ENCODE measurements at places on chromosomes 16 and 17.

DNA sequence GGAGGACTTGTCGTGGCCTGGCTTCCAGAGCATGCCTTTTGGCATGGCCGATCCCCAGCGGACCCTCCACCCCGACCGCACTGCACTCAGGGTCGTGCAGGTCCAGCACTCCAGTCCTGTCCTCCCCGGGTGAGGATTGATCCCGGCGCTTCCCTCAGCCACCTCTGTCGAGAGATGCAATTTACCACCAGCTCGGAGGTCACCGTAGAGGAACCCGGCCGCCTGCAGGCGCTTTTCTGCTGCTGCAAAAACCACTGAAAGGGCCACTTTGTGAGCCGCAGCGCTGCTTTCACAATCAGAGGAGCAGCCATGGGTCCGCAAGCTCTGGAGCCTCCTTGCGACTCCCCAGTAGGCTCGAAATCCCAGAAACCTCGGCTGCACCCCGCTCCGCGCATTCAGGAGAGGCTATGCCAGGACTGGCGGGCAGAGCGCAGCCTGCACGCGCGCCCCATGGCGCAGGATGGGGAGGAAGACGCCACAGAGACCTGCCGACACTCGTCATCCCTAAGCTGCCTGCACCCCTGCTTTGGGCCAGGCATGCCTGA, 134.2 kb downstream of the HS3ST2 start:
- H3K4me1 ChIP-seq: no peaks in the 10 kb centered on the region
- peaks cover 37% of the 10 kb centered on the region for H3K27me3 ChIP-seq
- no peaks in the 10 kb centered on the region for H3K36me3 ChIP-seq
- no peak overlapping the region for H3K27ac ChIP-seq

GRCh38 chr17:78176548-78177025, 8.2 kb downstream of the SYNGR2 start:
- H3K27ac ChIP-seq: peak overlapping the region; percentile 94
- H3K4me3 ChIP-seq: no peak overlapping the region
- H3K4me1 ChIP-seq: peaks cover 57% of the 10 kb centered on the region
- peak; percentile 79 for DNase-seq
- no peaks in the 10 kb centered on the region for H3K36me3 ChIP-seq

GRCh38 chr17:55201308-55201932, 63.3 kb upstream of the HLF start:
- H3K4me3 ChIP-seq: no peak overlapping the region
- no peak overlapping the region for H3K27ac ChIP-seq
- H3K36me3 ChIP-seq: no peaks in the 10 kb centered on the region
- H3K27me3 ChIP-seq: no peaks in the 10 kb centered on the region
- DNase-seq: no peak

DNA sequence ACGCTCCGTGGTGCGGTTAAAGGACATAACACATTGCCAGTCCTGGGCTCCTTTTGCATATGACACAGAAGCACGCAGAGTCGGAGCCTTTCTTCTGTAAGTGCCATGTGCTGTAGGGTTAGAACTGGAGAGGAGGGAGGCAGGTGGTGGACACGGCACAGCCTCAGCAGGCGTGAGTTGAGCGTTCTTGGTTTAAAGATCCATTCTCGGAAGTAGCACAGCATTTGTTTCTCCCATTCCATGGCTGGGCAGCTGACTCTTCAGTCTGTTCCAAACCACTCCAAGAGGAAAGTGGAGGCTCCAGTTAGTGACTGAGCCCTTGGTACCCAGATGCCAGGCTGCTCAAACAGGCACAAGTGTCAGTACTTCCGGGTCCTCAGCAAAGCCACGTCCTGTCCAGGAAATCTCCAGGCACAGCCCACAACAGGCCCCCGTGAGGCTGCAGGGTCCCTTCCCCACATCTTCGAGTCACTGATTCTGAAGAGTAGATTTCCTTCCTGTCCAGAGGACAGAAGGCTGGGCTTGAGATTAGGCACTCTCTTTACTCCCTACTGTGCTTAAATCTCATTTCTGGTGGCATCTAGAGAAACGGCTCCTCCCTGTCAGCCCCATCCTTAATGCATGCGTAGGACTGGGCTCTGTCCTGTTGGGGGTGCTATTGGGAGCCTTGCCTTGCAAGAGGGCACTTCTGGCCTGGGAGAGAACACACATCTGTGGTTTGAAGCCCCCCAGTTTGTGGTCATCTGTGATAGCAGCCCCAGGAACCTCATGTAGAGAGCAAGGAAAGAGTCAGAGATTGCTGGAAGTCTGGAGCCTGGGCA, 39.6 kb upstream of the NAT9 start:
- H3K4me1 ChIP-seq: peaks cover 8% of the 10 kb centered on the region
- H3K4me3 ChIP-seq: no peak overlapping the region
- H3K36me3 ChIP-seq: no peaks in the 10 kb centered on the region
- H3K27me3 ChIP-seq: no peaks in the 10 kb centered on the region
- DNase-seq: no peak

DNA sequence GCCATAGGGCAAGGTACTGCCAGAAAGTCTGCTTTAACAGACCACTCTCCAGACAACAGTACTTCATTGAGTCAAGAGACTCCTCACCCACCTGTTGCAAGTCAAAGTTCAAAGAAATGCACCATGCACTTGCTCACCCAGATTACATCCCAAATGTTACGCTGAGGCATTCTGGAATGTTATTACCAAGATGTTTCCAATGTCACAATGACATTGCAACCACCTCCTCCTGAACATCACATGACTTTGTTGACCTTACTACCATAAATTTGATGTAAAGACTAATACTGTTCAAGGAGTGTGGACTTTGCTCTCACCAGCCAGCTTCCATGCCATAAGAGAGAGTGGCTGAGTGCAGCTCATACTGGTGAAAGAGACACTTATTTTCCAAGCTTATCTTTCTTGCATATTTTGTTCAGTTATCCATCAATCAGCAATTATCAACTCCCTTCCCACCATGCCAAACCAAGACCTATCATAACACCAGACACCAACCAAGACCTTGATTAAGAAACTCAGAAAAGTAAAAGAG, 58.5 kb upstream of the BCAR1 start:
- H3K36me3 ChIP-seq: no peaks in the 10 kb centered on the region
- H3K27ac ChIP-seq: no peak overlapping the region
- H3K27me3 ChIP-seq: peaks cover 30% of the 10 kb centered on the region
- H3K4me1 ChIP-seq: peaks cover 13% of the 10 kb centered on the region
- no peak overlapping the region for H3K4me3 ChIP-seq

DNA sequence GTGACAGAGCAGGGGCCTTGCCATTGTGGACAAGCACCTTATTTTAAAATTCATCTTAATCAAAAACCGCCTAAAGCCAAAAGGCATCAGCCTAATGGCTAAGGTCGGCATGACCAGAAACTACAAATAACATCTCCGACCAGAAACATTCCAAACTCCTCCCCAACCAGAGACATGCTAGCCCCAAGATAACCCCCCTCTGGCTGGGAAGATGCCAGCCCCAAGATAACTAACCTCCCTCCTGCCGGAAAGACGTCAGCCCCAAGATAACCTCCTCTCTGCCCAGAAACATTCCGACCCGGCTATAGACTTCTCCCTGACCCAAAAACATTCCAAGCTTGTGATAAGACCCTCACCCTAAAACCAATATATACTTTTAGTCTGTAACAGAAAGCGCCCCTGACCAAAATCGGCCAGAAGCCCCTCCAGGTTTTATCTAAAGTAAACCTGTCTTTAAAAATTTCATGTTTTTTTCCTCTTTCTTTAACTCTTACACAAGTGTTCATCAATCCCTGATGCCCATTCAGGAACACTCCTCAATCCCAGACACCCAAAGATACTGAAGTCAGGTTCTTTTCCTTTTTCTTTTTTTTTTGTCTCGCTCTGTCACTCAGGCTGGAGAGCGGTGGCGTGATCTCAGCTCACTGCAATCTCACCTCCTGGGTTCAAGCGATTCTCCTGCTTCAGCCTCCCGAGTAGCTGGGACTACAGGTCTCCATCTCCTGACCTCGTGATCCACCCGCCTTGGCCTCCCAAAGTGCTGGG, 32.7 kb downstream of the TLE7 start:
- H3K4me3 ChIP-seq: no peak overlapping the region
- no peaks in the 10 kb centered on the region for H3K4me1 ChIP-seq
- no peak overlapping the region for H3K27ac ChIP-seq
- H3K27me3 ChIP-seq: no peaks in the 10 kb centered on the region
- H3K36me3 ChIP-seq: no peaks in the 10 kb centered on the region

- H3K4me3 ChIP-seq: no peak overlapping the region
- no peak for DNase-seq
- H3K27ac ChIP-seq: no peak overlapping the region
- H3K4me1 ChIP-seq: no peaks in the 10 kb centered on the region
These were observed 14.1 kb upstream of the ACSF3 start for GRCh38 chr16:89079434-89079980.

DNA sequence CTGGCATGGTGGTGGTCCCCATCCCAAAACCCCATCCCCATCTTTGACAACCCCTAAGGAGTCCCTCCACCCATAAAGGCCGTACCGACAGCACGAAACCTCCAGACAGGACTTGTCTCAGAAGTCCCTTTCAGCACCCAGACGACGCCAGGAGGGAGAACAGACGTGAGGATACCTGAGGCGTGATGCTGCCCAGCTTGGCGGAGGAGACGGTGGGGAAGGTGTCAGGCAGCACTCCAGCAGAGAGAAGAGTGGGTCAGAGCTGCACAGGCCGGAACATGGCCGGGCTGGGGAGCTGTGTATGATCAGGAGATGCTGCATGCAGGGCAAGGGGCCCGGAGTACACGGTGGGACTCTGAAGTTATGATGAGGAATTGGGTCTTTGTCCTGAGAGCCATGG, 244.2 kb downstream of the GSG1L start:
- H3K27ac ChIP-seq: no peak overlapping the region
- no peak overlapping the region for H3K4me3 ChIP-seq
- H3K4me1 ChIP-seq: no peaks in the 10 kb centered on the region
- H3K36me3 ChIP-seq: no peaks in the 10 kb centered on the region

- H3K4me3 ChIP-seq: no peak overlapping the region
- H3K27ac ChIP-seq: no peak overlapping the region
- H3K27me3 ChIP-seq: peaks cover 98% of the 10 kb centered on the region
- DNase-seq: no peak
- no peaks in the 10 kb centered on the region for H3K36me3 ChIP-seq
These were observed 2.6 kb upstream of the HOXB5 start for GRCh38 chr17:48596000-48596734.

GRCh38 chr16:11542069-11542744, 44.5 kb downstream of the LITAF start:
- no peak for DNase-seq
- peaks cover 3% of the 10 kb centered on the region for H3K36me3 ChIP-seq
- no peak overlapping the region for H3K27ac ChIP-seq
- H3K27me3 ChIP-seq: no peaks in the 10 kb centered on the region
- H3K4me3 ChIP-seq: no peak overlapping the region

DNA sequence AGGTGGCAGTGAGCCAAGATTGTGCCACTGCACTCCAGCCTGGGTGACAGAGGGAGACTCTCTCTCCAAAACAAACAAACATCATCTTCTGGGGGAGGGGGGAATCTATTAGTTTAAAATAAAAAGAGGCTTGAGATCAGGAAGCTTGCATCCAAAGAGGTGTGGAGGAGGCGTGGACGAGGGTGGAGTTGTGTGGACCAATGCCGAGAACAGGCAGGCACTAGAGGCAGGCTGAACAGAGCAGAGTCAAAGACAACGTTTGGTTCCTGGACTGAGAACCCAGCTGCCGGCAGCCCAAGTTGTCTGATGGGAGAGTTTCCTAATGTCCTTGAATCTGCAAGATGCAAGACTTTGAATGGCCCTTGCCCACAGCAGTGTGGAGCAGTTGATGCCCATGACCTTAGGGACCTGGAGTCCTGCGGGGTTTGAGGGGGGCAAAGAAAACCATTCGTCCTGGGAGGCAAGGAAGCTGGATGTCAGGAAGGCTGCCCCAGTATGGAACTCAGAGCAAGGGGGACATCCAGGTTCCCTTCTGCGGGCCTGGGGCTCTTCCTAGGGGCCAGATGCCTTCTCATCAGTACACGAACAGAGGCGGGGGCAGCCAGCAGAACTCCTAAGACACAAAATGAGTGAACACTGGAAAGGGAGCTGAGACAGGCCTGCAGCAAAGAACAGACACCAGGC, 9.2 kb downstream of the TBC1D16 start:
- H3K4me1 ChIP-seq: peaks cover 15% of the 10 kb centered on the region
- DNase-seq: no peak
- no peaks in the 10 kb centered on the region for H3K36me3 ChIP-seq

- H3K4me1 ChIP-seq: no peaks in the 10 kb centered on the region
- no peak overlapping the region for H3K27ac ChIP-seq
- no peaks in the 10 kb centered on the region for H3K27me3 ChIP-seq
- DNase-seq: no peak
- peaks cover 79% of the 10 kb centered on the region for H3K36me3 ChIP-seq
These were observed 13.9 kb downstream of the KIAA0753 start for GRCh38 chr17:6626616-6627015.

DNA sequence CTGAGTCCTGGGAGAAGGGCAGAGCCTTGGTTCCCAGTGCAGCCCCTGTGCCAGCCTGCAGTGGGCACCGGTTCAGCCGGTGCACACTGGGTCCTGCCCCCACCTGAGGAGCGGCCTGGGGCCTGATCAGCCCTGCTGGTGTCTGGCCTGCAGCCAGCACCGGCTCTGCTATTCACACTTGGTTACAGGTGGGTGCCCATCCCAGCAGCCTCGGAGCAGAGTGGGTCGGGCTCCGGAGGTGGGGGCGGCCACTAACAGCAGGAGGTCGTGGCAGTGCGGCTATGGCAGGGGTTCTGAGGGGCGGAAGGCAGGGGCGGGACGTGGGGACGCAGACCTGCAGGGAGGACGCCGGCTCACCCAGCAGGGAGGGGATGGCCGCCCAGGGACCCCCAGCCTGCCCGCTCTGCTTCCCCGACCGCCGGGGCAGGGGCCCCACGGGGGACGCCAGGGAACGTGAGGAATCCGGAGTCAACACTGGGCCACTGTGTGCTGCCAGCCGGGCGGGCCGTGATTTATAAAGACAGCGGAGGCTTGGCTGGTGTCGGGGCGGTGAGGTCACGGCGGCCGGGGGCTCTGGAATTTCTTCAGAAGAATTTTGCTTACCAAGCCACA, 20.3 kb downstream of the METRNL start:
- no peak for DNase-seq
- peaks cover 10% of the 10 kb centered on the region for H3K36me3 ChIP-seq
- peaks cover 44% of the 10 kb centered on the region for H3K4me1 ChIP-seq
- H3K27me3 ChIP-seq: peaks cover 26% of the 10 kb centered on the region
- H3K4me3 ChIP-seq: peak overlapping the region; percentile 36
- H3K27ac ChIP-seq: peak overlapping the region; percentile 82

- H3K4me1 ChIP-seq: peaks cover 36% of the 10 kb centered on the region
- DNase-seq: no peak
- no peaks in the 10 kb centered on the region for H3K36me3 ChIP-seq
- no peak overlapping the region for H3K27ac ChIP-seq
These were observed 9.9 kb downstream of the FMNL1 start for GRCh38 chr17:45231481-45232116.

DNA sequence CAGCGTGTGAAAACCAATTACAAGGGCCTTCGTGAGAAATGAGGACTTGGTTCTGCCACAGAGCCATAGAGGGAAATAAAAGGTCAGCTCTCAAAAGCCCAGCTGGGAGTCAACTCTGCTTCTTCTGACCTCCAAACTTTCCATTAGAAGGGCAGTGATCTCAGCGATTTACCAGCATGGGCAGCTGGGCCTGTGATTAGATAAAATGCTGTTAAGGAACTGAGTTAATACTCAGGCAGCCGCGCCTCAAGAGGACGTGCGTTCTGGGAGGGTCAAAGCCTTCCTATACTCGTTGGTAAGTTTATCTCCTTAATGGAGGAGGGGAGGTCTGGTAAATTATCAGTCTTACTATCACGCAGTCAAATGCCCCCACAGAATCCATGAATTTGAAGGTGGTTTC, 480.2 kb upstream of the ERCC4 start:
- no peaks in the 10 kb centered on the region for H3K36me3 ChIP-seq
- no peak for DNase-seq
- no peak overlapping the region for H3K4me3 ChIP-seq
- no peak overlapping the region for H3K27ac ChIP-seq
